ENCODE measurements at places on chromosomes 5 and 9.
A peak's percentile ranks its signal among the peaks of the same experiment; 100 is the strongest.

DNA sequence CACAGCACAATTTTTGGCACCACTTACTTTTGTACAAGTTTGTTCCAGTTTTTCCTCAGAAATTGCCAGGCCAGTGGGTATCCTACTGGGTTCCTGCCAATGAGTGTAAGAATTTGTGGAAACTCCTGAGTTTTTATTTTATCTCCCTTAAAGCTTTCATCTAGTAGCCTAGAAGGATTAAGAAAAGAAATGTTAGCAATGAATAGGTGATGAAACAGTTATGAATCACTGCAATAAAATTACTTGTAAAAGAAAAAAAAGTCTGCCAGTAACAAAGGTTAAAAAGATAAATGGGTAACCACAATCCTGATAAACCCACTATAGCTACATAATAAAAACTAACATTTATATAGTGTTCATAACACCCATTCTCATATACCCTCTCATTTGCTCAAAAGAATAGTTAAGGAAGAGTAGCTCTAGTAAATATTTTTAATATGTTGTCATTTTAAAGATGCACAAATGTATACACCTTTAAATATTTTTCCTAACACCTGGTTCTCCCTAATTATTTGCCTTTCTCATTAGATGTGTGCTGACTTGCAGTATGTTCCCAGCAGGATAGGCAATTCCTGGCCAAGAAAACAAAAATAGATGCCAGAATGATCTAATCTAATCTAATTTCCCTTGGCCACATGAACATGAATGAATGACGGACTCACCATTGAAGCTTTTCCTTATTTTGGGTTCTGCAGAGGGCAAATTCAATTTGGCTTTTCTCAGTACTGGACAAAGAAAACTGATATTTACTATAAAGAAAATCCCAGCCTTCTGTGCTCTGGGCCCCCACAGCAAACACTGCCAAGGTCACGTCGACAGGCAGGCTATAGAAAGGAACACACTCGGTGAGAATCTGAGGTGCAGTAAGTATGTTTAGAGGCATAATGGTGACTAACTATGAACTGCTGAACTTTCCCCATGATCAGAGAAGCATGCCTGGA lies 26.4 kb downstream of the ERAP1 start:
- no peak for DNase-seq

DNA sequence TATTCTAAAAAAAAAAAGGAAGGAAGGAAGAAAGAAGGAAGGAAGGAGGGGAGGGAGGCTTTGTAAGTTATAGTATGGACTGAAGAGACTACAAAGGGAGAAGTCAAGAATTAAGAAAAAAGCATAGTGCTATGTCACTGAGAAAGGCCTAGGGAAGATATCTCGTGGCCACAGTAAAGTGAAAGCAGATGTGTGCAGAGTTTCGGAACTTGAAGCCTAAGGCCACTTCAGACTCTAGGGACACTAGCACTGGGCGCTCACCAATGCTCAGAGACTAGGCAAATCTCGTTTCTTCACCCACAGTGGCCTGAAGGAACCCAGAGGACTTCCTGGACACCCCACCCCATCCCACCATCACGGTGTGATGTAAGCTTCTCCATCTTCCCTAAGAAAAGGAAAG lies 181.4 kb upstream of the TRPM3 start:
- no peak for DNase-seq

DNA sequence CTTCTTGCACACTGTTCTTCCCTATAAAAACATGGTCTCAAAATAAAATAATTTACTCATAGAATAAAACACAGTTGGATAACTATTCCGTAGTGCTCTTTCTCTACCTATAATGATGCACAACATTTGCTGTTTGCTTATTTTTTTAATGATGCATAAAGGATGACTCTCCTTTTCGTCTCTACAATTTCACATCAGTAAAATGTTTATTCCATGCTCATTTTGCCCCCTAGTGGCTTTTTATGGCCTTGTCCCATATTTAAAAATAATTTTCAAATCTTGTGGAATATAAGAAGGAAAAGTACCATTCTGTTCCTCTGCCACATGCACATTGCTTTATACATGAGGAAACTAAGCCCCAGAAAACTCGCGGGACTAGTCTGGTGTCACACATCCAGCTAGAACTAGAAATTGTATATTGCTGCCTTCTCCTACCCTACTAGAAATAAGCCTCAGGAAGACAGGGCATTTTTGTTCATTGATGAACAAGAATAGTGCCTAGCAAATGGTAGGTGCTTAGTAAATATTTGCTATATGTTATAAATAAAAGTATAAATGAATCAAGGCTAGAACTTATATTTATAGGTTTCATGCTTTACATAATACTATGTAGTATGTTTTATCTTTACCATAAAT lies 12.7 kb downstream of the KCTD16 start:
- no peak for DNase-seq

- peak; percentile 12 for DNase-seq
Observed at GRCh38 chr5:80254767-80255430, 949 bp downstream of the SERINC5 start.

GRCh38 chr9:91720751-91721705 lies 229.0 kb downstream of the ROR2 start:
- DNase-seq = no peak
